H9 (cell line): ENCODE measurements at places on chromosomes 16 and 17. TPM values are rescaled to one million over a fixed set of nuclear protein-coding genes. Genes with fewer than 3 reads are reported as not detected.

DNA sequence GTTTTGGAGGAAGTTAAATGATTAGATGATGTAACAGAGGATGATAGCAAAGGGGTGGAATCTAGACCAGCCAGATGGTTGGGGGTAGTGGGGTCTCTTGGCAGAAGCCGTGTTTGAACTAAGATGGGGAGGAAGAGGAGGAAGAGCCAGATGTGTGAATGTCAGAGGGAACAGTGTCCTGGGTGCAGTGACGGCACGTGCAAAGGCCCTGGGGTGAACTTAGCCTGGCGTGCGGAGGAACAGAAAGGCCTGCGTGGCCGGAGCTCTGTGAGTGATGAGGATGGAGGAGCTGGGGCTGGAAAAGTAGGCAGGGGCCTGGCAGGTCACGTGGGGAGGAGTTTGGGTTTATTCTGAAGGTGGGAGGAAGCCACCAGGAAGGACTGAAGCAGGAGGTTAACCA is 26.4 kb upstream of the RMI2 start:
- H3K27ac ChIP-seq = no peak overlapping the region
- H3K27me3 ChIP-seq = no peaks in the 10 kb centered on the region
- peaks cover 6% of the 10 kb centered on the region; the same call in 1 of the 2 replicates for H3K36me3 ChIP-seq
- DNase-seq = no peak
- H3K4me3 ChIP-seq = no peak overlapping the region

The CX3CL1 gene
- total RNA-seq = 1.6 and 1.7 TPM in 2 replicates

DNA sequence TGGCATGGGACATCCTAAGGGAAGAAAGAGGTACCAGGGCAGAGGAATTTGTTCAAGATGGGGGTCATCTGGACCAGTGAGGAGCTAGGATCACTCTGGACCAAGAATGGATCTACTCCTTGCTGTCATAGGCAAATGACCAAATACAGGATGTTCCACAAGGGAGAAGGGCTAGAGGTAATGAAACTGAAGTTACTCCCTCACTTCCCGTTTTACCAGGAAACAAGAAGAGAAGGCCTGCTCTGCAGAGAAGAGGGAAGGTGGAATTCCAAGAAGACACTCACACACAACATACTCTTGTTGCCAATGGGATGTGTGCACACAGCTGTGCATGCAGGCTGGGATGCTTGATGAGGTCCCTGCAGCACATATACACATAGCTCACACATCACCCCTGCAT is 38.6 kb downstream of the NEUROD2 start:
- H3K36me3 ChIP-seq = peaks cover 7% of the 10 kb centered on the region; the same call in 2 of the 3 replicates
- no peaks in the 10 kb centered on the region for H3K27me3 ChIP-seq
- no peaks in the 10 kb centered on the region for H3K4me1 ChIP-seq
- DNase-seq = no peak

DNA sequence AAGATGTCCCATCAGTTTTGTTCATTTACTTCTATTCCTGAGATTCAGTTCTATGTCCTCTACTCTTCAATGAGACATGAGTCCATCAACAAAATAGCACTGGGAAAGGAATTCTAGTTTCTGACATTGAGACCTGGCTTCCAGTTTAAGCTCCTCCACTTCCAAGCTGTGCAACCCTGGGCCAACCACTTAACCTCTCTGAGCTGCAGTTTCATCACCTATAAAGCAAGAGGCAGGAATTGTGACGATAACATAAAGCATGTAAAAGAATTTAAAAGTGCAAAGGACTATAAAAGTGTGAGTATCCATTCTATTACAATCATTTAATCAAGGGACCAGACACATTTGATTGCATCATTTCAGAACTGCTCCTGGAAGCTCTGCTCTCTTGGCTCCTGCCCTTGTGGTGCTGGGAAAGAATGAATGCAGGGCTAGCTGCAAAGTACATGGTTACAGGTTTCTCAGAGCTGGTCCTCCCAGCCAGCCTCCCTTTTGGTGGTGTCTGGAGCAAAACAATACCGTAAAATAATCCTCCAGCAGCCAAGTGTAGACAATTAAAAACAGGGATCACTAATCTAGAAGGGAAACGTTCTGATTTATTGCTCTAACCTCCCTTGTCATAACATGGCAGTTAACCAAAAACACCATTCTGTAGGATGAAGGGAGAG is 113.9 kb downstream of the VPS53 start:
- peaks cover 49% of the 10 kb centered on the region for H3K36me3 ChIP-seq
- no peak overlapping the region for H3K4me3 ChIP-seq
- no peaks in the 10 kb centered on the region for H3K4me1 ChIP-seq
- DNase-seq = no peak

The CCP110 gene
- total RNA-seq = 17.8 and 21.6 TPM in 2 replicates

GRCh38 chr17:60888812-60889709 is 211.4 kb downstream of the BCAS3 start:
- H3K4me1 ChIP-seq = no peaks in the 10 kb centered on the region; the same call in 1 of the 2 replicates
- H3K36me3 ChIP-seq = peaks cover 5% of the 10 kb centered on the region; the same call in 1 of the 2 replicates
- H3K4me3 ChIP-seq = no peak overlapping the region

The ERN1 gene
- total RNA-seq = 4.4 and 5.0 TPM in 2 replicates

DNA sequence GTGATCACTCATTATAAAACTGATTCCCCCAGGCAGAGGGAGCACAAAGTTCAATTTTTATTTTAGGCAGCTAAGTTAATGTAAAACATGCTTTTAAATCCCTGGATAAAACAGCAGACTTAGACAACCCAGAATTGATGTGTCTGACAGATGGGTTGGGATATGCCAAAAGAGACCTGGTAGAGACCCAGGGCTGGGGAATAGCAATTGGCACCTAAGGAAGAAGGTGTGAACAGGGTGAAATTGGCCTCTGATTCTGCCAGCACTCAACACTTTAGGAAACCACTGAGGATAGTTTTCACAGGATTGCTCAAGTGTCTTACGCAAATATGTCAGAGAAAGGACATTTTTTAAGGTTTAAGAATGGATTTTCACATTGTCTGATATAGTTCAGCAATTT is 938.2 kb upstream of the CDH8 start:
- no peaks in the 10 kb centered on the region for H3K36me3 ChIP-seq
- no peak for DNase-seq
- H3K27ac ChIP-seq = no peak overlapping the region
- no peak overlapping the region for H3K4me3 ChIP-seq

GRCh38 chr16:11452746-11453389 is 107.6 kb downstream of the RMI2 start:
- H3K27me3 ChIP-seq = no peaks in the 10 kb centered on the region
- H3K4me1 ChIP-seq = no peaks in the 10 kb centered on the region
- peaks cover 11% of the 10 kb centered on the region; the same call in 1 of the 2 replicates for H3K36me3 ChIP-seq
- H3K4me3 ChIP-seq = no peak overlapping the region
- DNase-seq = no peak

GRCh38 chr16:81940781-81941560 is 70.3 kb downstream of the SDR42E1 start:
- peaks cover 3% of the 10 kb centered on the region; the same call in 1 of the 3 replicates for H3K36me3 ChIP-seq
- no peak overlapping the region for H3K4me3 ChIP-seq
- no peak for DNase-seq
- no peaks in the 10 kb centered on the region for H3K27me3 ChIP-seq
- no peak overlapping the region for H3K27ac ChIP-seq
- H3K4me1 ChIP-seq = peaks cover 13% of the 10 kb centered on the region; the same call in 1 of the 2 replicates

DNA sequence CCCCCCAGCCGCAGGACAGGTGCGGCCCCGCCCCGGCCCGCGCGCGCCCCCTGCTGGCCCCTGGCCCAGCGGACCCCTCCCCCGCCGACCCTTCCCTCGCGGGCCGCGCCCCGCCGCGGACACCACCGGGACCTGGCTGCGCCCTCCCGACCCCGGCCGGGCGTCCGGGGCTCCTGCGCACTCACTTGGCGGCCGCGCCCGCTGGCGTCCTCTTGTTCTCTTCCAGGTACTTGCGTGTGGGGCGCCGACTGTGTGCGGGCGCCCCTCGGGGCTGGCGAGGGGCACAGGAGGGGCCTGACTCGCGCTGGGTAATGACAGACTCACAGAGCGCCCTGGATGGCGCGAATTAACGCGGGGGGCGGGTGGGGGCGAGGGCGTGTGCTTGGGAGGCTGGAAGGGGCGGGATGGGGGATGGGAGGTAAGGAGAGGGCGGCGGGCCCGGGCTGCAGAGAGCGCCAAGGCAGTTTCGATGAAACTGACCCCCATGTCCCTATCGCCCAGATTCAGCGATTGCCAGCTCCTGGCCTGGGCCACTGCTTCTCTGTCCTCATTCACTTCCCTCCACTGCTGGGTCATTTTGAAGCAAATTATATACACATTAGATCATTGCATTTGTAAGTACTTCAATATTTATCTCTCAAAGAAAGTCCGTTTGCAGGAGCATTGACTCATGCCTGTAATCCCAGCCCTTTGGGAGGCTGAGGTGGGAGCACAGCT is 445 bp upstream of the DBNDD1 start:
- 0 out of 2 replicates have a peak, but pooled peaks cover 4% of the 10 kb centered on the region for H3K4me1 ChIP-seq
- H3K27ac ChIP-seq = peak overlapping the region; percentile 15
- peak overlapping the region; percentile 85 for H3K4me3 ChIP-seq
- H3K36me3 ChIP-seq = no peaks in the 10 kb centered on the region; the same call in 2 of the 3 replicates
- no peaks in the 10 kb centered on the region for H3K27me3 ChIP-seq
